ENCODE measurements at places on chromosomes 12 and 14. TPM values are rescaled to one million over a fixed set of nuclear protein-coding genes. Genes with fewer than 3 reads are reported as not detected.

GRCh38 chr14:30016002-30016401, 88.4 kb upstream of the PRKD1 start:
- no peaks in the 10 kb centered on the region for H3K4me1 ChIP-seq
- no peak overlapping the region for H3K27ac ChIP-seq
- H3K27me3 ChIP-seq, result no peaks in the 10 kb centered on the region
- H3K4me3 ChIP-seq, result no peak overlapping the region
- no peak for DNase-seq

GRCh38 chr14:100467939-100468338, 119.3 kb downstream of the BEGAIN start:
- no peak overlapping the region for H3K4me3 ChIP-seq
- H3K27me3 ChIP-seq, result peaks cover 9% of the 10 kb centered on the region
- H3K27ac ChIP-seq, result no peak overlapping the region
- no peaks in the 10 kb centered on the region for H3K36me3 ChIP-seq

- H3K27me3 ChIP-seq, result no peaks in the 10 kb centered on the region
- H3K4me3 ChIP-seq, result no peak overlapping the region
These were observed 254.7 kb downstream of the EGLN3 start for GRCh38 chr14:33696165-33696564.

GRCh38 chr12:1716911-1717310, 26.0 kb downstream of the ADIPOR2 start:
- no peak for DNase-seq
- no peaks in the 10 kb centered on the region for H3K27me3 ChIP-seq
- peaks cover 41% of the 10 kb centered on the region for H3K36me3 ChIP-seq
- H3K4me1 ChIP-seq, result peaks cover 10% of the 10 kb centered on the region

GRCh38 chr12:70292017-70292776, 49.0 kb downstream of the CNOT2 start:
- peaks cover 9% of the 10 kb centered on the region for H3K4me1 ChIP-seq
- H3K4me3 ChIP-seq, result no peak overlapping the region
- no peaks in the 10 kb centered on the region for H3K27me3 ChIP-seq
- peaks cover 54% of the 10 kb centered on the region for H3K36me3 ChIP-seq

DNA sequence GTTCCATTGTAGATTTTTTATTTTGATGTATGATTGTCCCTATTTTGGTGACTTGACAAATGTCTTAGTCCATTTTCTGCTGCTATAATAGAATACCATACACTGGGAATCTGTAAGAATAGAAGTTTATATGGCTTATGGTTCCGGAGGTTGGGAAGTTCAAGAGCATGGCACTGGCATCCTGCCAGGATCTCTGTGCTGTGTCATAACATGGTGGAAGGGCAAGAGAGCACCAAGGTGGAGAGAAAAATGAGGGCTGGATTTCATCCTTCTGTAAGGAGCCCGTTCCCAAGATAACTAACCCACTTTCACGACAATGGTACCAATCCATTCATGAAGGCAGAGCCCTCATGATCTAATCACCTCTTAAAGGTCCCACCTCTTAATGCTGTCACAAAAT, 176.7 kb downstream of the TMEM132D start:
- no peaks in the 10 kb centered on the region for H3K4me1 ChIP-seq
- no peak overlapping the region for H3K27ac ChIP-seq
- no peaks in the 10 kb centered on the region for H3K27me3 ChIP-seq
- H3K36me3 ChIP-seq, result no peaks in the 10 kb centered on the region

- H3K4me3 ChIP-seq, result no peak overlapping the region
- no peaks in the 10 kb centered on the region for H3K27me3 ChIP-seq
- peaks cover 32% of the 10 kb centered on the region for H3K4me1 ChIP-seq
- no peak for DNase-seq
- no peak overlapping the region for H3K27ac ChIP-seq
These were observed 18.1 kb upstream of the DUSP6 start for GRCh38 chr12:89370421-89370831.

DNA sequence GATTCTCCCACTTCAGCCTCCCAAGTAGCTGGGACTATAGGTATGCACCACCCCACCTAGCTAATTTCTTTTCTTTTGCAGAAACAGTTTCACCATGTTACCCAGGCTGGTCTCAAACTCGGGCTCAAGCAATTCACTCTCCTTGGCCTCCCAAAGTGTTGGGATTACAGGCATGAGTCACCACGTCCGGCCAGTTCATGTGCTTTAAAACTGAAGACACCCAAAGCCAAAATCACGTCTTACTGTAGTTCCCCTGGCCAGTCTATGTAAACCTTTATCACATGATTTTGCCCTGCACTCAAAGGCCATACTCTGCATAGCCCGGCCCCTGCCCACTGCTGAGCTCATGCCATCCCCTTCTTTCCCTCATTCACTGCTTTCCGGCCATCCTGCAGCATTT, 4.5 kb downstream of the ALKBH2 start:
- H3K27ac ChIP-seq, result no peak overlapping the region
- DNase-seq, result no peak
- H3K27me3 ChIP-seq, result no peaks in the 10 kb centered on the region
- H3K4me3 ChIP-seq, result no peak overlapping the region
- peaks cover 35% of the 10 kb centered on the region for H3K36me3 ChIP-seq
- peaks cover 30% of the 10 kb centered on the region for H3K4me1 ChIP-seq

DNA sequence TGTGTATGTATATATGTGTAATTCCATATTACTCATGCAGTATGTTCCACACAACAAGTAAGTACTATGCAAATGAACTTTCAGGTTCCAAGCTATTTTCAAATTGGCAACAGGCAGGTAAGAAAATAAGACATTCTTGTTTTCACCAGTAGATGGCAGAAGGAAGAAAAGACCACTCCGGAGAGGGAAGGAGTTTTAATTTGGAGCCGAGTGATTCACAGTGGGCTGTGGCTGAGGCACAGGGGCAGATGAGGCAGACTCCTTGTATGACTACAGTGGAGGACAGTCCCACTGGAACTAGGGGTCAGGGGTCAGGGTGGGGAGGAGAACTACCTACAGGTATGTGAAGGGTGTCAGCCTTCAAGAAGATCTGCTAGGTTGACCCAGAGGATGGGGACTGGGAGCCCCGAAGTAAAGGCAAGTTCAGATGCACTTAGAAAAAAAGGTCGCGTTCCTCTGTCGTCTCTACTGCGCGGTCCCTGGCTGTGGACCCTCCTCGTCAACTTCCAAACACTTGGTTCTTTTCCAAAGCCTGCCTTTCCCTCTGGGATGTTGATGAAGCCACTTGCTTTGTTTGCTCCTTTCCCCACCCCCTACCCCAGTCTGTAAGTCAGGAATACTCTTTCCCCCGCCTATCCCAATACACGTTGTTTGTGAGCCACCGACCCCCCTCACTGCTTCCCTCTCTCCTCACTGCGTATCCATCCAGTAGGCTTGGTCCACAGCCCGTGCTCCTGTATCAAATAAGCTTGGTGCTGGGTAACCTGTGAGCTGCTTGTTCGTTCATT, 24.1 kb downstream of the DDX47 start:
- DNase-seq, result no peak
- peaks cover 17% of the 10 kb centered on the region for H3K4me1 ChIP-seq
- peaks cover 42% of the 10 kb centered on the region for H3K36me3 ChIP-seq
- peak overlapping the region; percentile 60 for H3K27ac ChIP-seq
- no peak overlapping the region for H3K4me3 ChIP-seq

- no peak for DNase-seq
- peaks cover 31% of the 10 kb centered on the region for H3K36me3 ChIP-seq
- peaks cover 3% of the 10 kb centered on the region for H3K4me1 ChIP-seq
- H3K27ac ChIP-seq, result no peak overlapping the region
- H3K27me3 ChIP-seq, result no peaks in the 10 kb centered on the region
These were observed 43.1 kb upstream of the GXYLT1 start for GRCh38 chr12:42187799-42188198.

The SLC7A8 gene
- 5.3 TPM for total RNA-seq

The TSPAN11 gene
- total RNA-seq, result not detected

The GABARAPL1 gene
- 4.0 TPM for total RNA-seq

The PRB2 gene
- not detected for total RNA-seq

The RIMBP2 gene
- not detected for total RNA-seq

The SLC6A13 gene
- 0.18 TPM for total RNA-seq

All from activated T-helper 2 cell treated with anti-CD3 and anti-CD28 coated beads, Interferon-gamma antibody, Interleukin-2, Interleukin-4, amounts not matched to agents 10 μg/mL and 5 μg/mL and 100 μg/mL, durations not matched to agents 14 hours and 24 hours and 36 hours (primary cell).